ENCODE measurements at places on chromosomes 4 and X.
A peak's percentile ranks its signal among the peaks of the same experiment; 100 is the strongest.

DNA sequence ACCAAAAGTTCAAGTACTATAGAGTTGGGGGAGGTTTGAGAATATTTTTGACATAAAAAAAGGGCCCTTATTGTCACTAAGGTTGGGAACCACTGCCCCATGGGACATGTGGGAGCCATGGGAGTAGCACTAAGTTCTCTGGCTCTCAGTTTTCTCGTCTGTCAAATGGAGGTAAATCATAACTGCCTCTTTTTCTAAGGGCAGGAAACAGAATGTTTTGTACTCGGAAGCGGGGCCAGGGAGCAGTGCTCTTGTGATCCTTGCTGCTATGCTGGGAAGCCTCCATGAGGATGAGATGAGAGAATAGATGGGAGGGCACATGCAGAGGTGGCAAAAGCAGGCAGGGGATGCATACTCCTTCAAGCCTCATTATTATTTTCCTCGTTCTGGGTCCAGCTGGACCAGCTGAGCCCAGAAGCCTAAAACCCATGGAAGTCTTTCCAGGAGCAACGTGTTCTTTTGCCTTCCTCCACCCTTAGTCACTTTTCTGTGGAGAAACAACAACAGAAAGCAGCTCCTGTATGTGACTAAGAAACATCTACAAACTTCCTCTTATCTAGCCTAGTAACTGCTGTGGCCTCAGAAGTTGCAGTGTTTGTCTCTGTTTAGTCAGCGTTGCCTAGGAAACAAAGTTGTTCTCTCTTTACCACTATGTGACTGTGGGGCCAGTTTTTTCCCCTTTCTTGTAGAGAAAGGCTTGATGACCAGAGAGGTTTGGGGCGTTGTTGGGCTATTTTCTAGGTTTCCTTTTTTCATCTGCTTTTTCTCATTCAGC is 64.8 kb downstream of the TSC22D3 start:
- peak; percentile 93 for DNase-seq

DNA sequence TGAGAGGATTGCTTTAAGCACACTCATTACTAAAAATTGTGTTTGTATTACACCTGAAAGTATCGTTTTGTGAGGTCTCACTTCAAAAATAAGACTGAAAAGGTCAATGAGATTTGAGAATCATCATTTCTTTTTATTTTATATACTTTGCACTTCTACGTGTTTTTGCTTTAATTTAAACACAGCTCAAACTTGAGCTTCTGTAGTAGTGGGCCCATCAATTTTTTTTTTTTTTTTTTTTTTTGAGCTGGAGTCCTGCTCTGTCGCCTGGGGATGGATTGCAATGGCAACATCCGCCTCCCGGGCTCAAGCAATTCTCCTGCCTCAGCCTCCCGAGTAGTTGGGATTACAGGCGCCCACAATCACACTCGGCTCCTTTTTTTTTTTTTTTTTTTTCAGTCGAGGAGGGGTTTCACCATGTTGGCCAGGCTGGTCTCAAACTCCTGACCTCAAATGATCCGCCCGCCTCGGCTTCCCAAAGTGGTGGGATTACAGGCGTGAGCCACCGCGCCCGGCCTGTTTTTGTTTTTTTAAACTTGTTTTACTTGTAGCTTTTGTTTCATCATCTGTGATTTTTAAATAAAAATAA is 1.5 kb downstream of the GSTCD start:
- no peak for DNase-seq

DNA sequence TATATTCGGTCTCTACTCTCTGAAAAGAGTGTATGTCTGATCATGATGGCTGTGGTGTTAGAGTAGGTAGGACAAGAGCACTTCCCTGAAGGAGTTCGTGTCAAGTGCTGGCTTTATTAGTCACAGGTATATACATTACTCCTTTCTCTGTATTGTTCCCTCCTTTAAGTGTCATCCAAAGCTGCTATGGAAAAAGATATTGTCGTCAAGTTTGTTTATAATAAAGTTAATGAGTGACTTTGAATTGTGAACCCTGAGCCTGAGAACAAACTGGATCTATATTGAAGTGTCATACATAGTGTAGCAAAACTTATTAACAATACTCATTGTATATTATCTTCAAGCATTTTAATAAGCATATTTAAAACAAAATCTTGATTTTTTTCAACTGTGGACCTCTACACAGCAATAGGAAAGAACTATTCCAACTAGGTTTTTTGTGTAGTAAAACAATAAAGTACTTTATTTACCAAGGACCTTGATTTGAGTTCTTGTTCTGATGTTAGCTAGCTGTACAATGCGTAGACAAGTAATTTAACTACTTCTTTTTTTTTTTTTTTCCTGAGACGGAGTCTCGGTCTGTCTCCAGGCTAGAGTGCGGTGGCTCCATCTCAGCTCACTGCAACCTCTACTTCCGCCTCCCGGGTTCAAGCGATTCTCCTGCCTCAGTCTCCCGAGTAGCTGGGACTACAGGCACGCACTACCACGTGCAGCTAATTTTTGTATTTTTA is 177.7 kb downstream of the RAPGEF2 start:
- DNase-seq = no peak

- peak; percentile 28 for DNase-seq
These were observed 578 bp downstream of the APOOL start for GRCh38 chrX:85004255-85004654.

GRCh38 chrX:22314211-22314610 is 41.5 kb downstream of the CBLL2 start:
- no peak for DNase-seq

DNA sequence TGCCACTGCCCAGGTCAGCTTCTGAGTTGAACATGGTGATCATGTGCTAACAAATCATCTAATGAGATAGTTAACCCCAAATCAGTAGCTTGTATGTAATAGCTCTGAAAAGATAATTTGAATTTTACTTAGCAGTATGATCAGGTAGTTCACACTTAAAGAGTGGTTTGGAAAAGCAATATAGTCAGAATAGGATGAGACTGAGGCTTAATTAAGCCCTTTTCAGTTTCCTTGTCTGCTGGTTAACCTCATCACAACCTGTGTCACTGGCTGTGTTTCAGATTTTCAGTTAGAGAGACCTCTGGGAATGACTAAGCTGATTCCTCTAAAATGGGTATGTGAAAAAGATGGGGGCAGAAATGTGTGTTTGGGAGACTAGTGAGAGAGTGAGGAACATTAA is 38.1 kb downstream of the GPR174 start:
- no peak for DNase-seq

DNA sequence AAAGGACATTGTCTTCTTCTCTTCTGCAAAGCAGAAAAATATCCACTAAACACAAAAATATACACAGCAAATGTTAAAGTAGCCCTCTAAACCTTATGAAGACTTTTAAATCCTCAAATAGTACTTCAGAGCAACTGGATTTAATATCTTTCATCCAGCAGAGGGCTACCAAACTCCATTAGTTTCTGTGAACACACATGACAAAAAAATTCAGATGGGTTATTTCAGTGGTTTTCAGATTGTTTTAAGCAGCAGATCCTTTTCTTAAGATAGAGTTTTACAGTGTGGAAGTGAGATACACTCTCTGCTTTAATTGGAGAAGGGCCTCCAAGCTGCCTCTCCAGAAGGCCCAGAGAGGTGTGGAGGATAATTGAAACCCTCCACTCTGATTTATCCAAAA is 56.7 kb downstream of the ANK2 start:
- DNase-seq = peak; percentile 40

- DNase-seq = no peak
These were observed 577.0 kb downstream of the C4orf33 start for GRCh38 chr4:129672941-129673340.

GRCh38 chrX:154791467-154791866 is 13.8 kb downstream of the MPP1 start:
- no peak for DNase-seq

- no peak for DNase-seq
These were observed 186.3 kb downstream of the PPP3CA start for GRCh38 chr4:101160792-101161592.

DNA sequence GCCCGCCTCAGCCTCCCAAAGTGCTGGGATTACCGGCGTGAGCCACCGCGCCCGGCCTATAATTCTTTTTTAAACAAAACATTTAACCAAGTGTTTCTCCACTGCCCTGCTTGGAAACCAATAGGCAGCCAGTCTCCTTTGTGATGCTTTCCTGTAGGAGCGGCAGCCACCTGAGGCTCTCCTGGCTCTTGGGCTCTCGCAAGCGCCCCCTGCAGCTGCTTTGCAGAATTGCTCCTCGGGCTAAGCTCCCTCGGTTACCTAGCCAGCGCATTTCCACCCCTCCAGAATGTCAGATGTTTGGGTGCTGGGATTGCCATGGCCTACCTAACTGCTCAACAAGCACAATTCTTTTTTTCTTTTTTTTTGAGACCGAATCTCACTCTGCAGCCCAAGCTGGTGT is 7.7 kb downstream of the S100P start:
- DNase-seq = no peak

All from IMR-90 (cell line).